ENCODE measurements at places on chromosomes 7 and 10.

DNA sequence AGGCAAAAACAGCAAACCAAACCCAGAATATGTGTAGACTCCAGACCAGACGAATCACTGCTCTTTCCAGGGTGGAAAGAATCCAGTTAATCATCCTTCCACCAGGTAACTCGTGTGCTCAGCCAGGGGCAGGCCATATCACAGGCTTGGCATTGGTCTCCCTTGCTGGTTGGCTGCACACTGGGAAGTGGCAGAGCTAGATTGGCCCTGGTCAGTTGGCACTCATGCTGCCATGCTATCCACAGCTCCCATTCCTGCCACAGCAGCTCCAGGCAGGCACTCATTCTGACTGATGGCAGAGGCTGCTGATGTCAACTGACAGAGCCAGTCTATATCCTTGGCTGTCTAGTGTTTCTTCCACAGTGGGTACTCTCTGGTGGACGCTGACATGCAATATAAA is 9.7 kb upstream of the GDF10 start:
- DNase-seq, result no peak

DNA sequence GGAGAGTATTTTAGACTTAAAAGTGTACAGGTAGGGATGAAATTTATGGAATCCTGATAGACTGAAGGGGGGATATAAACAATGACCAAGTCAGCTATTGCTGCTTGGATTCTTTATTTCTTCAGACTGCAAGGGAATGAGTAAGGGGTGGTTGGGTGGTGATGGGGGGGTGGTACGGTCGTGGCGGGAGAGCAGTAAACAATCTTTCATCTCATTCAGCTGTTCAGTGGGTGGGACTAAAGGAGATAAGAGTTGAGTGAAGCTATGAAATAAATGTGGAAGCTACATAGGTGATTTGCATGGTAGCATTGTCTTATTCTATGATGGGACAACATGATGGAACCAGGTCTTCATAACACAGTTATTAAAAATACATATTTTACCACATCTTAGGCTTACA is 1.8 kb downstream of the SEPTIN7 start:
- no peak for DNase-seq

GRCh38 chr10:117167346-117167788 is 29.3 kb upstream of the VAX1 start:
- no peak for DNase-seq

GRCh38 chr7:32091608-32092210 is 21.5 kb upstream of the PDE1C start:
- DNase-seq, result no peak

DNA sequence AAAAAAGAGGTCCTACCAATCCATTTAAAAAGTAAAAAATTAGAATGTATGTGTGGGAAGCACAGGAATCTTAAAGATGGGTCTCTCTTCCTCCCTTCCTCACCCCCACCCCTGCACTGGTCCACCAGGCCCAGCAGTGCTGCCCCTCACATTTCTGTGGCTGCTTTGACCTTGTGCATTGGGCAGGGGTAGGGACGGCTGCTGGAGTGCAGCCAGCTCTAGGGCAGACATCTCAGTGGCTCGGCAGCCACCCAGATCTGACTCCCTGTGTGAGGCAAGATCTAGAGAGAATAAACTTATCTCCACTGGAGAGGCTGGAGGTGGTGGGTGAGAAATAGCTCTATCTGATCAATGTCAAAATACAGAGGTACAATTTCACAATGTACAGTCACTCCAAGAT is 6.7 kb downstream of the FAM180A start:
- no peak for DNase-seq

DNA sequence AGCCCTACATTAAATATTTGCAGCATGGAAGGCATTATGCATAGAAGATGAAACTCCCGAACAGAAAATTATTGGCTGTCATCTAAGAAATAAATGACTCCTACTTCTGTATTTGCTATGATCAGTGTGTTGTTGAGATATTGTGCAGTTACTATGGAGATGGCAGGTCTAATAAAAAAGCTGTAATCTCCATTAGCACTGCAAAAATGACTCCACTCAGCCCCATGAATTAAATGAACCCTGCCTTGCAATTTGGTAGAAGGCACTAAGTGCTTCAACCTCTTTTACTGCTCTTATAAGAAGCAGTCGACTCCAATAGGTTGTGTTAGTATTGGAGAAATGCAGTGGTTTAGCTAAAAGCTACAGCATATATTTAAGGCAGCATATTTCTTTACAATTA is 290.0 kb upstream of the PHYHIPL start:
- DNase-seq, result no peak

- DNase-seq, result no peak
These were observed 65.9 kb downstream of the AUTS2 start for GRCh38 chr7:69663911-69664832.

DNA sequence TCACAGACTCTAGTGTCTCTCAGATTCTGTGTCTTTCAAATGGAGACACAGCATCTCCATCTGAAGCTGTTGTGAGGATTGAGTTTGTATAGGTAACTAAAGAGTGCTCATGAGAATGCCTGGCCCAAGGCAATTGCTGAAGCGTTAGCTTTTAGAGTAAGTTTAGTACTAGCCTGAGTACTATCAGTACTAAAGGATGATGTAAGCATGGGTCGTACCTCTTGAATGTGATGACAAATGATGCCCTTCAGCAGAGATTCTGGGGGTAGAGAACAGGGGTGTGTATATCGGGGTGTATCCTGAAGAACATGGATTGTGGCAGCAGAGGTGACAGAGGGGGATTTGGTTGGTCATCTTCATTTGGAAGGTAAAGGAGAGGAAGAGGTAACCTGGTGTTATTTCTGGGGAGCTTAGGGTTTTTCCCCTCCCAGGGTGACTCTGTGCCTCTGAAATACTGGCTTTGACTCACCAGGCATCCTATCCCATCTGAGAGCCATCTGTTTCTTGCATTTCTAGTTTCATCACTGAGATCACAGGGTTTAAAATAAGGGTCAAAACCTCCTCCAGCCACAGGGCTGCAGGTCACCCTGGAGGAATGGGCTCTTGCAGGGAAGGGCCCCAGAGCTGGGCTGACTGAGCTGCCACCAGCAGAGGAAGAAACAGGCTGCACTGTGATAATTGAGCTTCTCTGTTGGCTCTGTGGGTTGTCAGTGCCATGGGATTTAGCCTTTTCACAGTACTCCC is 756.0 kb downstream of the KCNMA1 start:
- no peak for DNase-seq

Measured in hematopoietic multipotent progenitor cell (in vitro differentiated cells).